ENCODE measurements at places on chromosomes 6 and 20. TPM values are rescaled to one million over a fixed set of nuclear protein-coding genes. Genes with fewer than 3 reads are reported as not detected.

MLN gene
- not detected for total RNA-seq

FOXC1 gene
- 17.6 TPM for total RNA-seq

SIRPD gene
- total RNA-seq: not detected

ENPP5 gene
- total RNA-seq: 3.8 TPM

HLA-DRA gene
- total RNA-seq: not detected

PTPRK gene
- 62.5 TPM for total RNA-seq

CBFA2T2 gene
- total RNA-seq: 7.5 TPM

TRAPPC3L gene
- total RNA-seq: not detected

LAMA2 gene
- 6.3 TPM for total RNA-seq

SIRPA gene
- total RNA-seq: 67.2 TPM

ESR1 gene
- not detected for total RNA-seq

CAPN11 gene
- not detected for total RNA-seq

MOXD1 gene
- 115 TPM for total RNA-seq

LBP gene
- not detected for total RNA-seq

EPHA7 gene
- 1.1 TPM for total RNA-seq

KCNK15 gene
- 1.8 TPM for total RNA-seq

CLVS2 gene
- total RNA-seq: 0.16 TPM

TMEM244 gene
- total RNA-seq: not detected

GATA5 gene
- total RNA-seq: not detected

EDN3 gene
- total RNA-seq: not detected

VSX1 gene
- total RNA-seq: not detected

SCRT2 gene
- not detected for total RNA-seq

SLC12A5 gene
- total RNA-seq: 2.1 TPM

RSPO4 gene
- total RNA-seq: 0.13 TPM

All from mesangial cell (primary cell).